ENCODE measurements at places on chromosomes 2 and 18. TPM values are rescaled to one million over a fixed set of nuclear protein-coding genes. Genes with fewer than 3 reads are reported as not detected.

The ZNF385B gene
- not detected for total RNA-seq

The PAPOLG gene
- 6.6 TPM for total RNA-seq

The LRPPRC gene
- 49.0 TPM for total RNA-seq

The SAG gene
- total RNA-seq, result not detected

The UGT1A5 gene
- total RNA-seq, result not detected

The EVX2 gene
- not detected for total RNA-seq

The OXER1 gene
- under 0.01 TPM for total RNA-seq

The PLA2R1 gene
- 13.6 TPM for total RNA-seq

The DNAJB2 gene
- total RNA-seq, result 53.9 TPM

The GNAL gene
- total RNA-seq, result 0.69 TPM

Data from bronchial smooth muscle cell (primary cell).